ENCODE measurements at places on chromosomes 2 and 18. TPM values are rescaled to one million over a fixed set of nuclear protein-coding genes. Genes with fewer than 3 reads are reported as not detected.

LBX2 gene
- 1.3 TPM for total RNA-seq

POTEJ gene
- not detected for total RNA-seq

POTEI gene
- total RNA-seq = not detected

CPLX4 gene
- not detected for total RNA-seq

ALPI gene
- not detected for total RNA-seq

C1QL2 gene
- not detected for total RNA-seq

GTF2A1L gene
- not detected for total RNA-seq

SCN1A gene
- not detected for total RNA-seq

CTAGE1 gene
- not detected for total RNA-seq

CCDC178 gene
- total RNA-seq = not detected

LOXHD1 gene
- total RNA-seq = 0.26 TPM

ABCB11 gene
- total RNA-seq = not detected

RAB6C gene
- total RNA-seq = not detected

ZNF521 gene
- not detected for total RNA-seq

SLC4A3 gene
- not detected for total RNA-seq

CCDC148 gene
- total RNA-seq = not detected

IL1A gene
- total RNA-seq = 0.23 TPM

CD8A gene
- total RNA-seq = 756 TPM

AMER3 gene
- total RNA-seq = not detected
